ENCODE measurements at places on chromosomes 4 and X. TPM values are rescaled to one million over a fixed set of nuclear protein-coding genes. Genes with fewer than 3 reads are reported as not detected.

DNA sequence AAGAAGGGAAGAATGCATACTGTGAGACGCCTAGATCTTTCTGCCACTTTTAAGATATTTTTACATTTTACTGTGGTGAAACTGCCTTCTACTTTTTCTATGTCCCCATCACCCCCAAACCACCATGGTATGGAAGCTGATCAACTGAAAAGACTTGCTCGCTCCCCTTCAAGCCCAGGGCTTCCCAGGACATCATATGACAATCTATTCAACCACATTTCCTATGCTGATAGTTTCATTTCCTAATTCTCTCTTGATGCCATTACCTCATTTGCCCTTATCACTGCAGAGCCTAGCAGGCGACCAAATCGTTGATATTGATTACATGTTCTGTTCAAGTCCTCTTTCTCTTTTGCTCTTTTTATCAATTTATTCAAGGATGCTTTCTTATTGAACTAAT is 40.1 kb upstream of the KLHL34 start:
- no peak for DNase-seq
- H3K27me3 ChIP-seq = no peaks in the 10 kb centered on the region
- H3K4me3 ChIP-seq = no peak overlapping the region
- H3K4me1 ChIP-seq = 0 out of 2 replicates have a peak, but pooled peaks cover under 1% of the 10 kb centered on the region
- H3K36me3 ChIP-seq = no peaks in the 10 kb centered on the region

- peaks cover 4% of the 10 kb centered on the region for H3K36me3 ChIP-seq
- no peaks in the 10 kb centered on the region for H3K4me1 ChIP-seq
- DNase-seq = no peak
Observed at GRCh38 chrX:126900937-126901336, 81.4 kb downstream of the PRR32 start.

GRCh38 chr4:75195111-75195510 is 262.2 kb downstream of the PARM1 start:
- H3K4me1 ChIP-seq = no peaks in the 10 kb centered on the region
- H3K36me3 ChIP-seq = no peaks in the 10 kb centered on the region
- H3K4me3 ChIP-seq = no peak overlapping the region
- no peaks in the 10 kb centered on the region for H3K27me3 ChIP-seq
- no peak overlapping the region for H3K27ac ChIP-seq
- no peak for DNase-seq

GRCh38 chr4:445410-445809 is 53.5 kb downstream of the ZNF721 start:
- no peaks in the 10 kb centered on the region for H3K4me1 ChIP-seq
- no peak overlapping the region for H3K27ac ChIP-seq
- peaks cover 100% of the 10 kb centered on the region for H3K36me3 ChIP-seq
- no peak for DNase-seq

- peak; percentile 11 for DNase-seq
- H3K27me3 ChIP-seq = no peaks in the 10 kb centered on the region
- peaks cover 57% of the 10 kb centered on the region for H3K36me3 ChIP-seq
- H3K27ac ChIP-seq = no peak overlapping the region
- no peak overlapping the region for H3K4me3 ChIP-seq
Observed at GRCh38 chrX:130139474-130140201, 26.0 kb downstream of the AIFM1 start.

DNA sequence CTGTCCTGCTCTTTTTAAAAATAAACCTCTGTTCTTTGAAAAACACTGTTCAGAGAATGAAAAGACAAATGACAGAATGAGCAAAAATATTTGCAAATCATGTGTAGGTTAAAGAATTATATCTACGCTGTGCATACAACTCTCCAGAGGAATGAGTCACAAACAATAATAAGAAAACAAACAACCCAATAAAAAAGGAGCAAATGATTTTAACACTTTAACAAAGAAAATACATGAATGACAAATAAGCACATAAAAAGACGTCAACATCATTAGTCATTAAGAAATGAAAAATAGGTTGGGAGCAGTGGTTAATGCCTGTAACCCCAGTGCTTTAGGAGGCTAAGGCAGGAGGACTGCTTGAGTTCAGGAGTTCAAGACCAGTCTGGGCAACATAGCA is 21.1 kb upstream of the LRCH2 start:
- H3K27ac ChIP-seq = no peak overlapping the region
- H3K36me3 ChIP-seq = no peaks in the 10 kb centered on the region
- no peaks in the 10 kb centered on the region for H3K4me1 ChIP-seq

DNA sequence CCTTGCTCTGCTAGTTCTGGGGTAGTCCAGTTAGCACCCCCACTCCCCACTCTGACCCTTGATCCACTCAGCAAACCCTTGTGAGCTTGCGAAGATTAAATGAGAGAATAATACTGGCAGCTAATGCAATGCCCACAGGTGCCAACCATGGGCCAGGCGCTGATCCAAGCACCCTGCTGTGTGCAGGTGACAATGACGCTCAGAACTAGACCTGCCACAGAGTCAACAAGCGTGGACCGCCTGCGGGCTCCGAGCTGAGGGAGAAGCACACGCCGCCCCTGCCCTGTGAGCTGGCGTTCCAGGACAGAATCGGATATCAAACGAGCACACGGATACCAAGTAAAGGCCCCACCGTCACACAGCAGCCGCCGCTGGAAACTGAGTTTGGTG is 129.2 kb downstream of the FAM53A start:
- H3K36me3 ChIP-seq = no peaks in the 10 kb centered on the region
- no peaks in the 10 kb centered on the region for H3K27me3 ChIP-seq
- 0 out of 2 replicates have a peak, but pooled peaks cover 2% of the 10 kb centered on the region for H3K4me1 ChIP-seq
- H3K4me3 ChIP-seq = no peak overlapping the region
- DNase-seq = no peak

DNA sequence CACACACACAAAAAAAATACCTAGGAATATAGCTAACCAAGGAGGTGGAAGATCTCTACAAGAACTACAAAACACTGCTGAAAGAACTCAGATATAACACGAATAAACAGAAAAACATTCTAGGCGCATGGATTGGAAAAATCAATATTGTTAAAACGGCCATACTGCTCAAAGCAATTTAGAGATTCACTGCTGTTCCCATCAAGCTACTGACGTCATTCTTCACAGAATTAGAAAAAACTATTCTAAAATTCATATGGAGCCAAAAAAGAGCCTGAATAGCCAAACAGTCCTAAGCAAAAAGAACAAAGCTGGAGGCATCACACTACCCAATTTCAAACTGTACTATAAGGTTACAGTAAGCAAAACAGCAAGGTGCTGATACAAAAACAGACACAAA is 390.2 kb downstream of the IDS start:
- H3K36me3 ChIP-seq = peaks cover 9% of the 10 kb centered on the region
- no peak for DNase-seq

Gene MAML3
- total RNA-seq = 7.9 TPM

Gene PUDP
- 22.2 TPM for total RNA-seq

DNA sequence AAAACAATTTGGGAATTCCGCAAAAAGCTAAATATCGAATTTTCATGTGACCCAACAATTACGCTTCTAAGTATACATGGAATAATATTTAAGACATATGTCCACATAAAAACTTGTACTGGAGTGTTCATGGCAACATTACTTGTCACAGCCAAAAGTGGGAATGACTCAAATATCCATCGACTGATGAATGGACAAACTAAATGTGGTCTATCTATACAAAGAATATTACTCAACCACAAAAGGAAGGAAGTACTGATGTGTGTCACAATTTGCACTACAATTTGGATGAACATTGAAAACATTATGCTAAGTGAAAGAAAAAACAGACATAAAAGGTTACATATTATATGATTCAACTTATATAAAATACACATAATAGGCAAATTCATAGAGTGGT is 71.9 kb downstream of the AFF2 start:
- DNase-seq = no peak
- H3K27ac ChIP-seq = no peak overlapping the region

Gene SULT1B1
- total RNA-seq = 0.14 TPM

GRCh38 chrX:72467135-72467534 is 105.5 kb downstream of the HDAC8 start:
- no peaks in the 10 kb centered on the region for H3K27me3 ChIP-seq
- peaks cover 2% of the 10 kb centered on the region for H3K36me3 ChIP-seq
- no peaks in the 10 kb centered on the region for H3K4me1 ChIP-seq
- no peak overlapping the region for H3K27ac ChIP-seq

- H3K36me3 ChIP-seq = no peaks in the 10 kb centered on the region
- no peaks in the 10 kb centered on the region for H3K4me1 ChIP-seq
- H3K27me3 ChIP-seq = no peaks in the 10 kb centered on the region
- H3K27ac ChIP-seq = no peak overlapping the region
- H3K4me3 ChIP-seq = no peak overlapping the region
- no peak for DNase-seq
Observed at GRCh38 chr4:85000343-85000742, 33.9 kb upstream of the WDFY3 start.
